ENCODE measurements at places on chromosomes 1 and 21.
A peak's percentile ranks its signal among the peaks of the same experiment; 100 is the strongest.

DNA sequence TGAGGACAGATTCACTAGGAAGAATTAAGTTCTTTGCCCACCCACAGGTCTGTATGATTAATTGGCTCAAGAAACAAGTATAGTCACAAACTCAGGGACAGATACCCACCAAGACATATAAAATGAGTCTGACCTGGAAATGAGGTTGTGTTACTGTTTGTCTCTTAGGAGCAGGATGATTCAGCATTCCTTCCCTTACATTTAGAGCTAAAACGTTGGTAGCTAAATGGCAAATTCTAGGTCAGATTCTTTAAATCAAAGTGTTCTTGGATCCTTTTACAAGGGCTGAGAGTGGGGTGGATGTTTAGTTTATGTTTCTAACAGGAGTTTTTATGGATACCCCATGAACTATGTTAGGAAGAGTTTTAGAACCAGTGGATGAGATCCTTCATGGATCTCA, 4.7 kb downstream of the RIMKLA start:
- DNase-seq, result no peak

DNA sequence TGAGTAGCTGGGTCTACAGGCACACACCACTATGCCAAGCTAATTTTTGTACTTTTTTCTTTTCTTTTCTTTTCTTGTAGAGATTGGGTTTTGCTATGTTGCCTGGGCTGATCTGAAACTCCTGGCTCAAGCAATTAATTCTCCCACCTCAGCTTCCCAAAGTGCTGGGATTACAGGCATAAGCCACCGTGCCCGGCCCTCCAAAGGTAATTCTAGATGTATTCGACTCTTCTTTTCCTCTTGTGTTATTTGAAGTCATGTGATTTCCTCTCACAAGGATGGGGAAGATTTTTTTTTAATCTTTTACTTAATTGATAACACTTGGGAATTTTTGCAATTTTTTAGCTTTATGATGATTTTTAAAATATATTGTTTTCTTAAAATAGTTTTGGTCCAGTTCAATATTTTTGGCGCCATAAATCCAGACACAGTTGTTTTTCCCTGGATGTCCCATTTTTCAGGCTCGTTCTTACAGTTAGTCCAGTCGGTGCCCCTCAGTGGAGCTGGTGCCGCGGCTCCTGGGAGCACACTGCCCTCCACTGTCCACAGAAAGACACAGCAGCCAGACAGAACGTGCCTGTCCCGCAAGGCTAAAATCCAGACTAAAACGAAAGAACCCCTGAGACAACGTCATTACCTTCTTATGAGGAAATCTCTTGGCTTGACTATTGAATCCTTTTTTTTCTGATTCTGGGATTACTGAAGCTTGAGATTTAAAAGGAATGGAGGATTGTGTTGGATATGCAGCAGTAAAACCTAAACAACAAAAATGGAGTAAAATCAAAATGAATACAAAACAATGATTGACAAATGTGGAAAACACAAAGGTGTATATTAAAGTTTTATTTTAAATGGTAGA, 22.4 kb downstream of the STPG1 start:
- peak; percentile 64 for DNase-seq

GRCh38 chr1:97654876-97655585, 265.8 kb downstream of the DPYD start:
- no peak for DNase-seq

DNA sequence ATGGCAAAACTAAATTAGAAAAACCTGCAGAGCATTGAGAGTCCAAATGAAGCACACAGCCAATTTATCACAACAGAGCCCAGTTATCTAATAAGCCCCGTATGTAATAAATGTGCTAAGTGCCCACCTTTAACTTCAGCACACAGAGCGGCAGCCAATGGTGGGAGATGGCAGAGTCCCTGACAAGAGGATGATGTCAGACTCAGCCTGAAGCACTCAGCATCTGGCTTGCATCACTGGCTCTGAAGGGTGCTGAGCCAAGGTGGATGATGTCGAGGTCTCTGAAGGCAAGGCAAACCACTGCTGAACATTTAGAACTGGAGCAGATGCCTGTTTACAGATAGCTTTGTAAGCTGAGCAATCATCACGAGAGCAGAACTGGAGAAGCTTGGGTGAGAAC, 118.3 kb downstream of the NUF2 start:
- peak; percentile 12 for DNase-seq

- DNase-seq, result no peak
These were observed 151.0 kb upstream of the RAB4A start for GRCh38 chr1:229119876-229120275.

- DNase-seq, result no peak
These were observed 1.5 kb downstream of the HMCN1 start for GRCh38 chr1:185735701-185736064.

- DNase-seq, result no peak
These were observed 1.2 kb upstream of the ADORA1 start for GRCh38 chr1:203126151-203126865.

- no peak for DNase-seq
These were observed 77.1 kb upstream of the ACTL8 start for GRCh38 chr1:17678011-17678410.
